ENCODE measurements at places on chromosomes 7 and 10.

DNA sequence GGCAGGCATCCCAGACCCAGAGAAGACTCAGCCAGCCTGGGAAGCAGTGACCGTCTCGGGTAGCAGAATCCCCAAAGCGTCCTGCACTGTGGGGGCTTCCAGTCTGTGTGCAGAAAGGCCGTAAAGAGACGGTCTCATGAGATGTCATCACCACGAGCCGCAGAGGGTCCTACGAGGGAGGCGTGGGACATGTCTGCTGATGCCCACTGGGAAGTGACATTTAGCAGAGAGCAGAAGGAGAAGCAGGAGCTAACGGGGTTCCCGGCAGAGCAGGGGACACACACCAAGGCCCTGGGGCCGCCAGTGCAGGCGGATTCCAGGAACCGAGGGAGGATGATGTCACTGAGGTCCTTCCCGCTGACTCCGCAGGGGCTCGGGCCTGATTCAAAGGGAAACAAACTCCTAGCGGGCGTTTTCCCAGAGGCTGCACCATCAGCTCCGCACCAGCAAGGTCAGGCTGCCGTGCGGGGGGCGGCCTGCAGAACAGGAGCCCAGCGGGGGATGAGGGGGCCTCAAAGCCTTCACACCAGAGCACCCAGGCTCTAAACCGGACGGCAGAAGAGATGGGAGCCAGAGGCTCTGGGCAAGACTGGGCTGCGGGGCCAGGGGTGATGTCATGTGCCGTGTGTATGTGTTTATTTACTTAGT, 85.4 kb upstream of the PDGFA start:
- no peak for DNase-seq

GRCh38 chr7:4140933-4141332, 541.2 kb upstream of the FOXK1 start:
- no peak for DNase-seq

GRCh38 chr7:41573015-41573414, 129.9 kb downstream of the INHBA start:
- no peak for DNase-seq

DNA sequence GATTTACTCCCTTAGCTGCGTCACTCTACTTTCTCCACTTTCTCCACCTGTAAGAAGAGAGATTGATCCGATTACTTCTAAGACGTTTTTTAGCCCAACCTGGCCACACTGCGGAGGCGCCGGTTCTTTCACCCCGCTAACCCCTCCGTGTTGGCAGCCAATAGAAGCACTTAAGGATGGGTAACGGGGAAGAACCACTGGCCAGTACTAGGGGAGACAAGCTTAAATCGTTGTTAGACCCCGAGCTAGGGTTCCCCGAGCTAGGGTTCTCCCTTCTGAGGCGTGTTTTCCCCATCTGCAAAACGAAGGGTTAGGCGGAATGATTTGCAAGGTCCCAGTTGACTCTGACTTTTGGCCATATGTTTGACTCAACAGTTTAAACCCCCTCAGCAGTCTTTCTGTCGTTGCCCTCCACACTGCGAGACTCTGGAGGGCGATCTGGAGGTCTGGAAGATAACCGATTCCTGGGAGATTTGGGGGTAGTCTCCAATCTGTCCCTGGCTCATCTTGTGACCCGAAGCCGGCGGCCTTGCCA, 644 bp downstream of the UMAD1 start:
- DNase-seq, result no peak

GRCh38 chr10:50343702-50344331, 92.5 kb upstream of the ASAH2 start:
- DNase-seq, result no peak

GRCh38 chr7:147915781-147916180, 674.8 kb upstream of the C7orf33 start:
- no peak for DNase-seq

- no peak for DNase-seq
Measured at GRCh38 chr7:148967032-148967372, 61.3 kb downstream of the PDIA4 start.

- DNase-seq, result no peak
Measured at GRCh38 chr7:158490171-158490782, 97.3 kb downstream of the PTPRN2 start.

- no peak for DNase-seq
Measured at GRCh38 chr7:133650069-133650468, 397.2 kb downstream of the EXOC4 start.

GRCh38 chr7:134605978-134606923, 40.4 kb upstream of the BPGM start:
- no peak for DNase-seq

GRCh38 chr7:128939075-128939860, 1.5 kb downstream of the IRF5 start:
- no peak for DNase-seq

GRCh38 chr10:117537436-117537903, 5.1 kb upstream of the EMX2 start:
- no peak for DNase-seq

DNA sequence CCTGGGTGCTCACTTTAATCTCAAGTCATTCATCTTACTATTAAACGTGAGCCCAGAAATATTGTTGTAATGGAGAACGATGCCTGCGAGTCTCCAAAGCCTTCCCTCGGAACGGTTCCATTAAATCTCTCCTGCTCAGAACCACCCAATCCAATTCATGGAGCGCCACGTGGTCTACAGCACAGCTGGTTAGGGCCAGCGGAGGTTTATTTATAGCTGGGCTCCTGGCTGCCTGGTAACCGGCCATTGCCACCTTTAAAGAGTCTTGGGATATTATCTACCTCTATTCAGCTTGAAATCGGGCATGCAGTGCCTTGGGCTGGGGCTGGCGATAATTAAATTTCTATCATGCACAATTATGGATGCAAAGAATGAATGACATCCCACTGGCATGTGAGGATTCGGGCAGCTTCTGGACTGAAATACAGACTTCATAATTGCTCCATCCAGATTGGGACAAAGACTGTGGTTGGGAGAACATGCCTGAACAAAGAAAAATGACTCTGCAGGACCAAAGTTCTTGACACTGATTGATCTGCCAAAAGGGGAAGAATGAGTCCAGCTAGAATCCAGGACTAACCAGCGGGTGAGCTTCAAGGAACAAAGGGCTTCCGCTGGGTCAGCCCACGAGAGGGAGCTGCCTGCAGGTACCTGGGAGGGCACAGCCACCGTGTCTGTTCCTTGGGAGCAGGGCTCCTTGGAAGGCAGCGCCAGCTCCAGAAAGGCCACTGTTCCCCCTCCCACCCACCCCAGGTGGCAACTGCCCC, 7.3 kb downstream of the FAM20C start:
- DNase-seq, result no peak

DNA sequence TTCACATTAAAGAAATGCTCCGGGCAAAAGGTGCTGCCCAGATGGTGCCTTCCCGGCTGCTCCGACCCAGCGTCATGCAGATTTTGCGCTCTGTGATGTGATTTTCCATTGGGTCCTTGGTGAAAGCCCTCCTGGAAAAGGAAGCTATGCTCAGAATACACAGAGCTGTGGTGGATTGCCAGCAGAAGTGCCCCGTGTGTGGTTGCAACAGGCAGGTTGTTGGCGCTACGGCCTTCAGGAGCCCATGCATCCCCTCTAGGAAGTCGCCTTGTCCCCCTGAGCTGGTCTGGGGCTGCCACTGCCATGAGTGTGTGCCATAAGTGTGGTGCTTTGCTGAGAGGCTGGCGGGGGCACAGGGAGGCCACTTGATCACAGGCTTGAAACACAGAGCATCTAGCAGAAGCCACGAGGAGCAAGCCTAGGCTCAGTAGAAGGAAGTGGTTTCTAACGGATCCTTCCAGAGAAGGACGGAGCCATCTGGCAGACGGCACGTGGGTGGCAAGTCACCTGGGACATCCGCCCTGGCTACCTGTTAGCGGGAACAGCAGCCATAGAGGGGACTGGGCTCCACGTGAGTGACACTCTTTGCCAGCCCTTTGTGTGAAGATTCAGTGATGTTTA, 210.9 kb downstream of the CUX1 start:
- no peak for DNase-seq

- no peak for DNase-seq
Measured at GRCh38 chr7:2116989-2117591, 115.7 kb downstream of the MAD1L1 start.
